ENCODE measurements at places on chromosomes 4 and X.
A peak's percentile ranks its signal among the peaks of the same experiment; 100 is the strongest.

GRCh38 chr4:134365852-134366251 is 164.3 kb upstream of the PABPC4L start:
- H3K36me3 ChIP-seq = no peaks in the 10 kb centered on the region
- H3K4me1 ChIP-seq = no peaks in the 10 kb centered on the region
- no peak for DNase-seq
- H3K27ac ChIP-seq = no peak overlapping the region

DNA sequence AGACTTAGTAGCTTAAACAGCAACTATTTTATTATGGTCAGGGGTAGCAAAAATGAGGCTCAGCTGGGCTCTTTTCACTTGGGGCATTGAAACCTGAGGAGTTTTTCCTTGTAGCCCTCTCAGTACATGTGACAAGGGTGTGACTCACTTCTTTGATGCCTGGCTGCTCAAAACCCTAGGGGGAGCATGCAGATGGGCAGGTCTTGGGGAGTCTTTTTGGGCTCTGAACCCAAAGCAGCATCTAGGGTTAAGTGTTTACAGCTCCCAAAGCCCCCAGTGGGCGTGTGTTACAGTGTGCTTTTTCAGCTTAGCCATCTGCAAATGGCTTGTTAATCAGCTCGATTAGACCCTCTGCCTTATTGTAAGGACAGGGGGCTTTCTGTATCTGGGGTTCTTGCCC is 1752.7 kb downstream of the PCDH7 start:
- no peak for DNase-seq
- no peaks in the 10 kb centered on the region for H3K36me3 ChIP-seq
- H3K27me3 ChIP-seq = no peaks in the 10 kb centered on the region
- no peak overlapping the region for H3K27ac ChIP-seq
- no peaks in the 10 kb centered on the region for H3K4me1 ChIP-seq
- no peak overlapping the region for H3K4me3 ChIP-seq

GRCh38 chr4:76028350-76028765 is 5.1 kb upstream of the CXCL10 start:
- no peaks in the 10 kb centered on the region for H3K36me3 ChIP-seq
- H3K4me3 ChIP-seq = no peak overlapping the region
- H3K27me3 ChIP-seq = no peaks in the 10 kb centered on the region
- H3K27ac ChIP-seq = no peak overlapping the region
- no peaks in the 10 kb centered on the region for H3K4me1 ChIP-seq
- DNase-seq = peak; percentile 82

- H3K4me3 ChIP-seq = no peak overlapping the region
- no peak for DNase-seq
- no peak overlapping the region for H3K27ac ChIP-seq
- no peaks in the 10 kb centered on the region for H3K4me1 ChIP-seq
- H3K27me3 ChIP-seq = no peaks in the 10 kb centered on the region
- no peaks in the 10 kb centered on the region for H3K36me3 ChIP-seq
These were observed 83.1 kb upstream of the FAT4 start for GRCh38 chr4:125231661-125232060.

DNA sequence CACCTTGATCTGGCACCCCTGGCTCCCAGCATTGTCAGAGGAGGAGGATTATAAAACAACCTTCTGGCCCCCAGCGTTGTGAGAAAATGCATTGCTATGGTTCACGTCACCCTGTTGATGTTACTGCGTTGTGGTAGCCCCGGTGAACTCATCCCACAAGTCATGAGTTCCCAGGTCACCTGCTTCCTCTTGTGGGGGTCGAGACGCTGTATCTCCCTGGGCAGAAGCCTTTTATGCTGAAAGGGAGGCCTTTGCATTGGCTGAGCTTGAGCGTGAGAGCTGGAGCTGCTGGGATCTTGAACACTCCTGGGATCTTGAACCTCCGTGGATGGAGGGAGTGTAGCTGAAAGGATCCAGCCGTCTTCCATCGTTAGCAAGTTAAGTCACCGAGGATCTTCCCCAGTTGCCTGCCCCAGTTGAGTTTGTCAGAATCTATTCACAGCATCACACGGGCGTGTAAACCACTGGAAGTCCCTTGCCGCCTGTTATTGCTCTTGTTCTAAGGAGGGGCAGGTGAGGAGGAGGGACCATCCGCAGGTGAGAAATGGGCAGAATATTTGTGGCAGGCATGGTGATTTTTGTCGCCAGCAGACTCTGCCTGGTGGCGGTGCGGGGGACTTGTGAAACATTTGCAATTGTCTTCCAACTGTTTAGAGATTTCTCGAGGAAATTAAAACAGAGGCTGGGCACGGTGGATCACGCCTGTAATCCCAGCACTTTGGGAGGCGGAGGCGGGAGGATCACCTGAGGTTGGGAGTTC is 299.9 kb downstream of the ASMT start:
- H3K4me3 ChIP-seq = no peak overlapping the region
- no peaks in the 10 kb centered on the region for H3K27me3 ChIP-seq
- no peak for DNase-seq
- no peaks in the 10 kb centered on the region for H3K36me3 ChIP-seq
- H3K27ac ChIP-seq = no peak overlapping the region

- H3K27ac ChIP-seq = no peak overlapping the region
- no peaks in the 10 kb centered on the region for H3K36me3 ChIP-seq
- no peak overlapping the region for H3K4me3 ChIP-seq
These were observed 176.7 kb downstream of the PDGFC start for GRCh38 chr4:156794863-156795262.

DNA sequence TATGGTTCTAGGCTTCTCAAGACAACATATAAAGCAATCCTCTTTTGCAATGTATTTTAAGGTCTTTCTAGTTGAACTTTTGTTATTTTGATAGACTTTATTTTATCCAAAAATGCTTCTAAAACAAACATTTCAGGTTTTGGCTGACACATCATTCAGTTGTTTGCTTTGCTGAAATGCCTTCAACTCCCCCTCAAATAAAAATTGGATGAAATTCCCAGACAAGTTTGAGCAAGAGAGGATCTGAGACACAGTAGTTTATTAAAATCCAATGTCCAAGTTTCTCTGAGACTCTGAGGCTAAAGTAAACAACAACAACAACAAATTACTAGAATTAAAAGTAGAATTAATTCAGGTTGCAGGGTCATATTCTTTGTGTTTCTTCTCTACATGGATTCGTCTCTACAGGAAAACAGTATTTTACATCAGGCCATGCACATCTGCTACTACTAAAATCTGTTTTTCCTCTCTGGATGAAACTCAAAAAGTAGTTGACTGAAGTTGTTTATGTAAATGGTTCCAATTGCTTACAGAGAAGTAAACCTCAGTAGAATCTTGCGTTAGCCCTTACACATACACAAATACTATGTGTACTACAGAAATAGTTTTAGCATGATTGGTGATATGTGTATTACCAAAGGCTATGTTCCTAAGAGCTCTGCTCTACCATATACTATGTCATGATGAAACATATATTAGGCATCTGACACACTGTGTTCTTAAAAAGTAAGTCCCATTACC is 64.9 kb downstream of the PRSS12 start:
- no peaks in the 10 kb centered on the region for H3K27me3 ChIP-seq
- DNase-seq = no peak
- no peak overlapping the region for H3K4me3 ChIP-seq
- no peaks in the 10 kb centered on the region for H3K4me1 ChIP-seq

DNA sequence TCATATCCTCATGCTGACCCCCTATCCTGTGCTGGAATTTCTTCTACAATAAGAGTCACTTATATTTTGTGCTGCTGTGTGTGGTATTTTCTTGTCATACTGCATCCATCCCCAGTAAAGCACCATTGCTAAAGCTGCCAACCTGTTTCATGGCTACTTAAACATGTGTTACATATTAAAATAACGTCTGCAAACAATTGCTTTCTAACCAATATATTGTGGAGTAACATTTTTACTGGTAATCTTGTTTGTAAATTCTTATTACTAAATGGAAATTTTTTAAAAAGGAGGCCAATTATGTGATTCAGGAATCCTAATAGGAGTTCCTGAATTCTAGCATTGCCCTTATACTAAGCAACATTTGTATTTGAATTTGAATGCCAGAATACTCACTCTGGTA is 160.3 kb upstream of the VEGFC start:
- H3K27me3 ChIP-seq = no peaks in the 10 kb centered on the region
- H3K4me1 ChIP-seq = no peaks in the 10 kb centered on the region
- H3K27ac ChIP-seq = no peak overlapping the region
- no peaks in the 10 kb centered on the region for H3K36me3 ChIP-seq

- H3K4me3 ChIP-seq = no peak overlapping the region
- no peak overlapping the region for H3K27ac ChIP-seq
- no peak for DNase-seq
- H3K4me1 ChIP-seq = no peaks in the 10 kb centered on the region
- H3K36me3 ChIP-seq = no peaks in the 10 kb centered on the region
These were observed 61.5 kb downstream of the ABLIM2 start for GRCh38 chr4:8097141-8097541.

DNA sequence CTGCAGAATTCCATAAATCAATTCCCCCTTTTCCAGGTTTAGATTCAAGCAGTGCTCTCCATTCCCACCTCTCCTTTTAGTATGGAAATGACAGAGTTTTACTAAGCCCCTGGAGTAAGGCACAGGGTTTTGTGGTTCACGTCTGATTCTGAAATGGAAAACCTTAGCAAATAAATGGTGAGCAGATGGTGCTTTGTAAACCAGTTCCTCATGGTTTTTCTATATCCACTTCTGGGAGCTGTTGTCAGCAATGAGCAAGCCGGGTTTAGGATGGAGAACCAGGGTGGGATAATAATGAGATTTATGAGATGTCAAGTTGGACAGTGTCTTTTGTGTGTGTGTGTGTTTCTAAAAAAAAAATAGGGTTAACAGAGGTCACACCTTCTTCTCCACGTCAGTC is 113.8 kb upstream of the RBPJ start:
- H3K36me3 ChIP-seq = no peaks in the 10 kb centered on the region
- H3K27ac ChIP-seq = no peak overlapping the region
- no peak for DNase-seq
- no peak overlapping the region for H3K4me3 ChIP-seq
- H3K4me1 ChIP-seq = no peaks in the 10 kb centered on the region
- no peaks in the 10 kb centered on the region for H3K27me3 ChIP-seq

DNA sequence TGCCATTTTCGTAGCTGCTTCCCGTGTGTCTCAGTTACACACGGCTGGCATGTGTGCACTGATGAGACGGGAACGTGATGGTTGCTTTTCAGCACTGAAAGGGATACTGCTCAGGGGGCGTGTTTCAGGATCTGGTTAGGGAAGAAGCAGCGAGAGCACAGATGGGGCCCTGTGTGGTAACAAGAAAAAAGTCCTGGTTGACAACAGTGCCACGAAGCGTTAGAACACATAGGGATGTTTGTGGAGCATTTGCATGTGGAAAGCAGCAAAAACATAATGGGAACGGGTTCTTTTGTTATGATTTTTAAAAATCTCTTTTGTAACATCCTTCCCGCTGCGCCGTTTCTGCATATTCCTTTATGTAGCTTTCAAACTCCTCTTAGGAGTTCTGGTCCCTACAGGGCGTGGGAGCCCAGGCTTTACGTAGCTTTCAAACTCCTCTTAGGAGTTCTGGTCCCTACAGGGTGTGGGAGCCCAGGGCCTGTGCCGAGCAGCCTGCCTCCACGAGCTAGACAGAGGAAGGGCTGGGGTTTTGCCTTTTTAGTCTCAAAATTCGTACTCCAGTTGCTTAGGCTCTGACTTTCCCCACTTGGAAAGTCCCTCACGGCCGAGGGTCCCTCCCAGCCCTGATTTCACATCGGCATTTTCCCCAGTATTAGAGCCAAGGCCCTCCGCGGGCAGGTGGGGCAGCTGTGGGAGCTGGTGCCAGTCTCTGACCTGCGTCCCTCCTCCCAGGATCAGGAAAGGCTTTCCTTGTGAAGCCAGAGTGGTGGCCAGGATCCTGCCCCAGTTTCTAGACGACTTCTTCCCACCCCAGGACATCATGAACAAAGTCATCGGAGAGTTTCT is 11.0 kb upstream of the MSANTD1 start:
- no peak overlapping the region for H3K27ac ChIP-seq
- H3K4me1 ChIP-seq = no peaks in the 10 kb centered on the region
- H3K4me3 ChIP-seq = no peak overlapping the region
- no peak for DNase-seq

- no peak for DNase-seq
- H3K4me1 ChIP-seq = no peaks in the 10 kb centered on the region
- no peak overlapping the region for H3K4me3 ChIP-seq
- H3K36me3 ChIP-seq = no peaks in the 10 kb centered on the region
These were observed 124.8 kb upstream of the CITED1 start for GRCh38 chrX:72430405-72430968.

DNA sequence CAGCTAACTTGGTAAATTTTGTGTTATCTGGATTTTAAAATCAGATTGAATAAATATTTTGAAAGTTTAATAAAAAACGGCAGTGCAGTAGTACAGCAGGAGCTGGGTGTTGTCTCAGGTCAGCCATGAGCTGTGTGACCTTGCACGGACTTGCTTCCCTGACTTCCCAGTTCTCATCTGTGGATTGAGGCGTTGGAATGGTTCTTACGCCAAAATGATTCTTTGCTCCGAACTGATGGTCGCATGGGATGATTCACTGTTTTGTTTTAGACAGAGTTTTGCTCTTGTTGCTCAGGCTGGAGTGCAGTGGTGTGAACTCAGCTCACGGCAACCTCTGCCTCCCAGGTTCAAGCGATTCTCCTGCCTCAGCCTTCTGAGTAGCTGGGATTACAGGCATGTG is 45.0 kb downstream of the RGS12 start:
- H3K27ac ChIP-seq = no peak overlapping the region
- H3K4me3 ChIP-seq = no peak overlapping the region
- DNase-seq = no peak
- no peaks in the 10 kb centered on the region for H3K27me3 ChIP-seq

DNA sequence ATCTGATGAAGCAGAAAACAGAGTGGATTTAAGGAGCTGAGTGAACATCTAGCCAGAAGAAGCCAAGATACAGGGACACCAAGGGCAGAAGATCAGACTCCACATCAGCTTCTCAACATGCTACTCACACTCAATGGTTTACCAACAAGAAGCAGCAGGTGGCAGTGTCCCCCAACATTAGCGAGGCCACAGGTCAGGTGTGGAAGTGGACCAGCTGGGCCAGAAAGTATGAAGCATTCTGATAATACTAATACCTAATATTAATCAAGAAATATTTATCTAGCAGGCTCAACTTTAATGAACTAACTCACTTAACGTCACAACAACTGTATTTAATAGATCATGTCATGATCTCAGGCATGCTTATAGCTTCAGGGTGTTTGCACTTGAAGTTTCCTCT is 73.4 kb upstream of the TTC29 start:
- H3K27me3 ChIP-seq = no peaks in the 10 kb centered on the region
- DNase-seq = peak; percentile 46
- no peaks in the 10 kb centered on the region for H3K36me3 ChIP-seq
- H3K4me3 ChIP-seq = no peak overlapping the region
- H3K27ac ChIP-seq = no peak overlapping the region
- H3K4me1 ChIP-seq = no peaks in the 10 kb centered on the region

GRCh38 chr4:148162519-148162918 is 279.7 kb downstream of the NR3C2 start:
- no peak for DNase-seq
- H3K4me1 ChIP-seq = peaks cover 1% of the 10 kb centered on the region

- H3K4me1 ChIP-seq = no peaks in the 10 kb centered on the region
- H3K36me3 ChIP-seq = peaks cover 22% of the 10 kb centered on the region
- no peaks in the 10 kb centered on the region for H3K27me3 ChIP-seq
- no peak overlapping the region for H3K4me3 ChIP-seq
- no peak overlapping the region for H3K27ac ChIP-seq
These were observed 45.9 kb downstream of the PDLIM5 start for GRCh38 chr4:94497690-94498089.
